Spinal cord (tissue), 10 donors: ENCODE measurements at places on chromosomes 4 and X. TPM values are rescaled to one million over a fixed set of nuclear protein-coding genes. Genes with fewer than 3 reads are reported as not detected.

GRCh38 chr4:19402581-19403065 is 849.1 kb upstream of the SLIT2 start:
- DNase-seq, result no peak
- no peaks in the 10 kb centered on the region for H3K4me1 ChIP-seq
- no peak overlapping the region for H3K4me3 ChIP-seq
- no peaks in the 10 kb centered on the region for H3K27me3 ChIP-seq

DNA sequence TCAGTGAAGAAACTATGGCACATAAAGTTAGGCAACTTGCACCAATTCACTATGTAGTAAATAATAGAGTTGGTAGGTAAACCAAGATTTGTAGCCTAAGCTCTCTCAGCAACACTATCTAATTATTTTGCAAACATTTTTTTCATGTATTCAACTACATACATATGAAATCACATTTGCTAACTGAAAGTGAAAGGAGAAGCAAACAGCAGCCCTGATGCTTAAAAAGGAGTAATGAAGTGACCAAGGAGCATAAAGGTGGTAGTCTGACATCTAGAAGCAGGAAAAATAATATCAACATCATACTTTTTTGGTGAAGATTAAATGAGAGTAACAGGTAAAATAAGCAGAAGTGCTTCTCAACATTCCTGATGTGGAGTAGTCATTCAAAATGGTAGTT is 603.7 kb downstream of the GRXCR1 start:
- H3K4me1 ChIP-seq, result no peaks in the 10 kb centered on the region
- DNase-seq, result no peak
- no peaks in the 10 kb centered on the region for H3K27me3 ChIP-seq
- no peak overlapping the region for H3K4me3 ChIP-seq
- no peaks in the 10 kb centered on the region for H3K36me3 ChIP-seq
- no peak overlapping the region for H3K27ac ChIP-seq

DNA sequence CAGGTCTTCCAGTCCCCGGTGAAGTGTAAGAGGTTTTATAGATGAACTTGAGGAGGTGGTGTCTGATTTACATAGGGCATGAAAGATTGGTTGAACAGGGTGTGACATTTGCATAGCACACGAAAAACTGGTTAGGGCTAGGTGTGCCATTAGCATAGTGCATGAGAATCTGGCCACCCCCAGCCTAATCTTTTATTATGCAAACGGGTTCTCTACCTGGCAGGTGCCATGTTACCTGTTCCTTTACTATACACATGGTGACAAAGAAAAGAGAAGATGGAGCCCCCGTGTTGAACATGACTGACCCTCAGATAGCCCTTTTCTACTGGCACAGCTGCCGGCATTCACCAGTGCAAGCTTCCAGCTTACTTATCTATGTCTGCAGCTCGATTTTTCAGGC is 71.0 kb downstream of the UCHL1 start:
- no peaks in the 10 kb centered on the region for H3K27me3 ChIP-seq
- no peak for DNase-seq
- H3K27ac ChIP-seq, result no peak overlapping the region
- H3K4me3 ChIP-seq, result no peak overlapping the region
- no peaks in the 10 kb centered on the region for H3K36me3 ChIP-seq
- H3K4me1 ChIP-seq, result no peaks in the 10 kb centered on the region

GRCh38 chr4:53489279-53489889 is 101.9 kb downstream of the LNX1 start:
- H3K4me3 ChIP-seq, result no peak overlapping the region
- H3K36me3 ChIP-seq, result peaks cover 3% of the 10 kb centered on the region
- no peaks in the 10 kb centered on the region for H3K27me3 ChIP-seq
- no peak overlapping the region for H3K27ac ChIP-seq
- H3K4me1 ChIP-seq, result no peaks in the 10 kb centered on the region

Gene METAP1
- total RNA-seq, result 30.9 TPM

Gene ODAPH
- not detected for total RNA-seq

Gene GLOD5
- total RNA-seq, result not detected
